ENCODE measurements at places on chromosomes 2 and 18.

- DNase-seq, result no peak
These were observed 85.8 kb downstream of the PKP4 start for GRCh38 chr2:158542577-158542976.

- DNase-seq, result no peak
These were observed 115.2 kb downstream of the DIS3L2 start for GRCh38 chr2:232076736-232077135.

- no peak for DNase-seq
These were observed 228.9 kb downstream of the NEDD4L start for GRCh38 chr18:58272779-58273435.

DNA sequence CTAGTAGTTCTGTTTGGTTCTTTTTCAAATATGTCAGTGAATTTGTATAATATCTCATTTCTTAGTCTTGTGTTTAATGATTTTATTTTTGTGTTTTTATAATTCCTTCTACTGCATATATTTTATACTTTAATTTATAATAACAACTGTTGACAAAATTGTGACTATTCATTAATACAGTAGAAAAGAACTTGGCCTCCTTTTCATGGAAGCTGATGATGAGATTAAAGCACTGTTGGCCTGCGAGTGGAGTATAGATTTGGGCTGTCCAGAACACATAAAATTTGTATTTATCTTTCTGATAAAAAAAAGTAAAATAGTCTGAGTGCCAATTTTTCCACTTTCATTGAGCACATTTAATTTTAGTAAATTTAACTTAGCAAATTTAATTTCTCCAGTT lies 12.1 kb downstream of the CFLAR start:
- no peak for DNase-seq

GRCh38 chr2:181252262-181253148 lies 204.7 kb upstream of the ITGA4 start:
- no peak for DNase-seq

GRCh38 chr2:45643095-45643494 lies 8.4 kb upstream of the PRKCE start:
- DNase-seq, result no peak

DNA sequence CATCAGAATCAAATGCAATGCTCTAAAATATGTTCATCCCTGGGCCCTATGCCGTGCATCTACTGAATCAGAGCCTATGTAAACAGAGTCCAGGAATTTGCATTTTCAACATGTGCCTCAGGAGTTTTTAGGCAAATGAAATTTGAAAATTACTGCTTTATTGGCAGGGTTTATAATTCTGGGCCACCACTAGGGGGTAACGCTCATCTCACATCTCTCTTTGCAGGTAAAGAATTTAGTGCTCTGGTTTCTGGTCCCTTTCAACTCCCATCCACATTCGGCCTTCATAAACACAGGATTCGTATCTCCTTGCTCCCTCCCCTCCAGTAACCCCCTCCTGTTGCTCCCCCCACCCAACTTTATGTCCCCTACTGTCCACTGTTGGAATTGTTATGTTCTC lies 49.3 kb downstream of the LYPD6B start:
- no peak for DNase-seq

DNA sequence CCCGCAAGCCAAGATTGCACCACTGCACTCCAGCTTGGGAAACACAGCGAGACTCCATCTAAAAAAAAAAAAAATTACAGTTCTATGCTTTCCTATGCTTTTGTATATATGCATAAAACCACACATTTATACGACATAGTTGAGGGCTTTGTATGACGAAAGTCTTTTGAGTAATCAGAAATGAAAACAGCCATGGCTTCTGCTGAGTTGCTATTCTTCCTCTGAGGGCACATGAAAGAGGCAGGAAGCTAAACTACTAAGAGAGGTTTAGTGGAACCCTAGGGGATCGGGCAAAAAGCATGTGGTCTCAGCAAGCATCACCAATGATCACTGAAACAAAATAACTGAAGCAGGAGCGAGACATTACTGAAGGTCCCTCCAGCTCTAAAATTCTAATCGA lies 99.6 kb downstream of the ZAP70 start:
- DNase-seq, result no peak

GRCh38 chr2:141806090-141806489 lies 324.7 kb downstream of the LRP1B start:
- no peak for DNase-seq

DNA sequence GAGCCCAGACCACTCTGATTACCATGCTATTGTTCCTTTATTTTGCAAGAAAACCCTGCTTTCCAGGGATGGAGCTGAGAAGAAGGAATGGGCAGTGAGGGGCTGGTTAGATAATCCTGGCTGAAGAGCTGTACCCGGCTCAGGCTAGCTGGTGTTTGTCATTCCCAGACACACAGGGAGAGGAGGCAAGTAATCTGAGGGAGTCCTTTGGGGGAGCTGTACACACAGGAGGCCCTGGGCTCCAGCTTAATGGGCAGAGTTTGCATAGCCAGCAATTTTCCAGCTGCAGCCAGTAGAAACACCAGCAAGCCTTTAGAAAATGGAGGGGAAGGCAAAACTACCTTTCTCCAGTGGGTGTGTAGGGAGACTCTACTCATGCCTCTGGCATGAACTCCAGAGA lies 259.3 kb downstream of the SOX11 start:
- DNase-seq, result no peak

- DNase-seq, result peak; percentile 37
These were observed 3.0 kb upstream of the STK17B start for GRCh38 chr2:196174404-196174803.

- DNase-seq, result no peak
These were observed 3.9 kb upstream of the DCTN1 start for GRCh38 chr2:74384051-74384450.

- no peak for DNase-seq
These were observed 171.3 kb downstream of the ARHGAP15 start for GRCh38 chr2:143300536-143300935.

- DNase-seq, result no peak
These were observed 31.5 kb upstream of the PDIA6 start for GRCh38 chr2:10844097-10844496.

DNA sequence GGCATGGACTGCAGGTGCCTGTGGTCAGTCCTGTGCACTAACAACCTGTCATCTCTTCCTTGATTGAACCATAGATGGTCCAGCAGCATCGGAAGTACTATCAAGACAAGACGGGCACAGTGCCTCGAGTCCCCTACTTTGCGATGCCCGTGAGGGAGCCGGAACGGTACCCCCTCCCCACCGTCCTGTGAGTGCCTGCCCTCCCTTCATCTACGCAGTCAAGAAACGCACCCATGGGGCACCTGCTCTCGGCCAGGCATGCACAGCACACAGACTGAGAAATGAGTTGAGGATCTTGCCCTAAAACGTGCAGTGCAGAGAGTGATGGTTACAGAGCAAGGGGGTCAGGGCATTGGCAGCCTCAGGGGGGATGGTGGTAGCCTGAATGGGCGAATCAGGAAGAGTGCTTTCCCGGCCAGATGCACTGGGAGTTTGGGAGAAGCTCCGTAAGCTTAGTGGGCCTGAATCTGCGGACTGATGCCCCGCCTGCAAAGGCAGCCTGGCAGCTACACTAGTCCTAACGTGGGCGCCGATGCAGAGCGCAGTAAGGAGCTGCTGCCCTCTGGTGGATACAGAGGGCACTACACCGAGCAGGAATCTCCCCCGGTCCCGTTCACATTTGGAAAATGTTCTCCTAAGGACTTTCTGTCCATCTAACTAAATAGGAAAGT lies 63.6 kb downstream of the CIB4 start:
- DNase-seq, result peak; percentile 65

DNA sequence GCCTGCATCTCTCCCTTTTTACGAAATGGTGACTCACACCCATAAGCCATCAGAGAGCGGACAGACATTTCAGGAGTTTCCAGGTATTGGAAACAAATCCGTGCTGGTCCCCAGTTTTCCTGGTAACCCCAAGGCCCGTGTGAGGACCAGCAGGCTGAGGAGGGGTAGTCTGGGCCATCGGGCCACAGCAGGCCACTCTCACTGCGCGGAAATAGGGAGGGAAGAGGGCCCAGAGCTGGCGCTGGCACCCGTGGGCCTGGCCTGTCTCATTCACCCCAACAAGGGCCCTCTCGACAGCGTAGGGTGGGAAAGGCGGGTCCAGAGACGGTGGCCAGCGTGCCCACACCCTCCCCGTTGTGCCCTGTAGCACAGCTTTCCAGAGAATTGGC lies 13.7 kb upstream of the FAHD2A start:
- no peak for DNase-seq

DNA sequence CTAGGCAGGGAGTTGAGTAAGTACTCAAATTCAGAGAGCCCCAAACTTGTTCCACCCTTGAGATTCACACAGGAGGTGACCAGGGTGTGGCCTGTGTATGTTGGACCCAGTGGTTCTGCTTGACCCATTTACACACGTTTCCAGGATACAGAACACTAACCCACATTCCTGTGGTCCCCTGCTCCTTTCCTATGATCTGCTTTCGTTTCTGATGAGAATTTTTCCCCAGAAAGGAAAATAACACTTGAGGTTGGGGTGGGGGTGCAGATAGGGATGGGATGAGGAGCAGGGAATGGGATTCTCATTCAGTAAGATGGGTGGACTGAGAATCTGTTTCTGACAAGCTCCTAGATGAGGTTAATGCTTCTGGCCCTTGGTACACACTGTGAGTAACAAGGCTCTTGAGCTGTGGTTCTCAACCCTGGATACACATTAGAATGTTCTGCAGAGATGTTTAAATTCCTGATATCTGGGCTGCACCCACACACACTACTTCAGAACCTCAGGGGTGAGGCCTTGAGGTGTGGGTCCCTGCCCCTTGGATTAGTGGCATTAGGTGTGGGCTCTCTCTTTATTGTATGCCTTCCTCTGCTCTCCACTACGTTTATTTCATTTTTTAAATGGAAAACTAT lies 58.4 kb downstream of the TPGS2 start:
- DNase-seq, result no peak

DNA sequence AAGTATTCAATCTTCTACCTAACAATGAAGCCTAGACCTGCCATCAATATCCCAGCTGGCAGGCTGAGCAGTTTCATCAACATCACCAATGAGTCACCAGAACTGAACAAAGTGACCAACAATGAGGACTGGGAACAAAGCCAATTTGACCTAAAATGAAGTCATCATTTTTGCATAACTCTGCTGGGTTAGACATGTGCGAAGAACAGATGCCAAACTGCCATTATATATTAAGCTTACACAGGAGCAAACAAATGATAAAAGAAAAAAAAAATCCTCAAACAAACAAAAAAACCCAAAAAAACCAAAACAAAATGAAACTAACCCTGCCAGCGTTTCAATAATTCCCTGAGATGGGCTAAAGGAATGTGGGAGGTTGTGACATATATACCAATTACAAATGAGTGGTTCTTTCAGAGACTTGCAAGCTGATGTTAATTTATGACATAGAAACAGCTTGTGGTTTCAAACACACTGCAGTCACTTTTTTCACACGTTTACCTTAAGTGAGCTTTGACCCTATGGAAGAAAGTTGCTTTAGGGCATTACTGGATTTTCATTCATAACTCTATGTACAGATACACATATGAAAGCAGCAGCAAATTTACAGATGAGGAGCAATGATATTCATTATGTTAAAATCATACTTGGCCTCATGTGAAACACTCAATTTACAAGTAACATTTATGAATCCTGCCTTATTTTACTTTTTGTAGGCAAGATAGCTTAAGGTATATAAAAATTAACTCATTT lies 56.9 kb upstream of the CCDC141 start:
- no peak for DNase-seq

DNA sequence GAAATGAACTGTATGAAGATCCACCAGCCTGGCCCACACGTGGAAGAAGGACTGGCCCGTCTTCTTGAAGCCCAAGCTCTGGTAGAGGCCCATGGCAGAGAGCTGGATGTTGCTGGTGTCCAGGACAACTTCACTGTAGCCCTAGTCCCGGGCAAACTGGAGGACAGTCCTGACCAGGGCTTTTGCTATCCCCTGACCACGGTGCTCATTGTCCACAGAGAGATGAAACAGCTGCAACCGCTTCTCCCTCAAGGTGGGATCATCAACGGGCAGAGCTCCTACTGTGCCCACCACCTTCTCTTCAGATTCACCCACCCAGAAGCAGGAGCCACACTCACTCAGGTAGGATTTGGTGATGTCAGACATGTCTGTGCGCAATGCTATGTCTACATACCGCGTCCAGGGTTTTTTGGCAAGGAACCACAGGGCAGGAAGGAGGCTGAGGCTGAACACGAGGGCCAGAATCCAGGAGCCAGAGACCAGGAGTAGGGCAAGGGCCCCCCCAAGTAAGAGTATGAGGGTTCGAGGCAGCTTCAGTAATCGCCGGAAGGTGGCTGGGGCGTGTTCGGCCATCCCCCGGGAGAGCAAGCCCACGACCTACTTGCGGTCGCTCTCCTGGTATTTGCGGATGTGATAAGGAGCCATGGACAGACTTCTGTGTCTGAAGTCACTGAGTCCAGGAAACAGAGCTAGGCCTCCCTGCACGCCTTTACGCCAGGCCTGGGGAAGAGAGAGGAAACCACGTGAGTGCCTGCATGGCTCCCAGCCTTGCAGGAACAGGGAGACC lies 36.3 kb downstream of the TPRKB start:
- DNase-seq, result no peak

Measured in DND-41 (cell line).